Memory B cell (primary cell): ENCODE measurements at places on chromosomes 2 and 18.

DNA sequence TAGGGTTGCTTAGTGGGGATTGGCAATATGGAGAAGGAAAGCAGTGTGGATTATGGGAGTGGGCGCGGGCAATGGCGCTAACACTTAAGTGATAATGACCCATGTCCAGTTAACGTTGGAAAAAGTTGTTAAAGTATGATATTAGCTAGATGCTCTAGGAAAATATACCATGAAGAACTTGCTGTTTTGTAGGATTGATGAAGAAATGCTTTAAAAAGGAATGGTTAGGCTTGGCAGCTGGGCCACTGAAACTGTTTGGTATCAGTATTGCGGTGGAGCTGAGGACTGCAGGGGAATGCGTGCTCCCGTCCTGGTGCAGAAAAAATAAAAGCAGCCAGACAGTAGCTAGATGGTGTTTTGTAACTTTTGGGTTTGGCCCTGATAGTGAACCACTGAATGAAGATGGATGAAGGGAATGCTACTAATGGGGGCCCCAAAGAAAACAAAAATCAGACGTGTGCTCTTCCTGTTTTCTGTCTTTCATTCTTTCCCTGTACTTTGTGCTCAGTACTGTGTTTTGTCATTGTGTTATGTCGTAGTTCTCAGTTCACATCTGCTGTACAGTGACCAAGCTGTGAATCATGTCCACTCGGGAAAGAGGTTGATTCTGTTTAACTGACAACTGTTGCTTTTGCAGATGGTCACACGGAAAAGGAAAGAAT lies 999 bp downstream of the INSIG2 start:
- peak; percentile 3 for DNase-seq

DNA sequence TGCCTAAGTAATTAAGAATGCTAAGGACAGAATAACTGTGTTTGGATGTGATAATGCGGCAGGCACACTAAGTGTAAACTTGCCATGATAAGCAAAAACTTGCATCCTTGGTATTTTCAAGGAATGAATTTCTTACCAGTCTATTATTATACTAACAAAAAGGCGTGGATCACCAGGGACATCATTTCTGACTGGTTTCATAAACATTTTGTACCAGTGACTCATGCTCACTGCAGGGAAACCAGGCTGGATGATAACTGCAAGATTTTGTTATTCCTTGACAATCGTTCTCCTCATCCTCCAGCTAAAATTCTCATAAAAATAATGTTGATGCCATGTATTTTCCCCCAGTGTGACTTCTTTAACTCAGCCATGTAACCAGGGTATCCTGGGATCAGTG lies 289.5 kb downstream of the CDCA7 start:
- DNase-seq: no peak

DNA sequence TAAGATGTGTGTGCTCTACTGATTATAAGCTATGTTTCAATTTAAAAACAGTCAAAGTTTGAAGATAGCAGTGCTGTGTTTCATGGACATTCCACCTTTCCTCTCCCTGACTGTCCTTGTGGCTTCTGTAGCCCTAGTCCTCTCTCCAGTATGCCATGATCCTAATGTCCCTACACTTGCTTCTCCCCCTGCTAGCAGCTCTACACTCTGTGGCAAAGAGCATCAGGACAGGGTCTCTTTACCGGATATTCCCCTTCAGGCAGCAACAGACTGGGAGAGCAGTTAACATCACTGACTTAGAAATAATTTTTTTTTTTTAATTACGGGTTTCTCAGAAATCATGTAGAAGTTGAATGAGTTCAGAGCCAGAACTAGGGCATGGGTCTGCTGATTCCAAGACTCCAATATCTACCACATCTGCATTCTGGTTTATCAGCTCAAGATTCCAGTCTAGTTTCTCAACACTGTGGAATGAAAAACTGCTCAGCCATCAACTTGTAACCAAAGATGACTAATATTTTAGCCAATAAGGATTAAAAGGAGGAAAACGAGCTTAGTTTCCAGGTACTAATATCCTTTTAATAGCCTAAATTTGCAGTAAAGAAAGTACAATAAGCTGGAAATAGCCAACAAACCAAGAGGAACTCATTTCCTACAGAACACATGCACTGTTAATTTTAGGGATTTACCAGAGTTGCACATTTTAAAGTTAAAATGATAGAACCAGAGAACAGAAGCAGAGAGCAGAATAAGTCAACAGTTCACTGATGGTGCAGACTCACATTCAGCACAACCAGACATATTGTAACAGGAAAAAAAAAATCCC lies 45.2 kb downstream of the TMEM131 start:
- no peak for DNase-seq

- DNase-seq: no peak
Measured at GRCh38 chr18:62578980-62579511, 56.2 kb downstream of the ZCCHC2 start.

GRCh38 chr2:107132070-107132469 lies 246.1 kb upstream of the ST6GAL2 start:
- DNase-seq: no peak
